Stimulated activated effector memory CD8-positive, alpha-beta T cell treated with anti-CD3 and anti-CD28 coated beads, Interleukin-12 subunit alpha, Interleukin-12 subunit beta, amount 100 ng/mL, for 72 hours (primary cell): ENCODE measurements at places on chromosomes 13 and 19.

GRCh38 chr13:31037874-31038500 is 105.5 kb downstream of the TEX26 start:
- no peak for DNase-seq

GRCh38 chr19:18292810-18293641 is 11.6 kb upstream of the JUND start:
- DNase-seq, result peak; percentile 82

- no peak for DNase-seq
Observed at GRCh38 chr19:41194157-41194552, 1.1 kb downstream of the CYP2S1 start.

DNA sequence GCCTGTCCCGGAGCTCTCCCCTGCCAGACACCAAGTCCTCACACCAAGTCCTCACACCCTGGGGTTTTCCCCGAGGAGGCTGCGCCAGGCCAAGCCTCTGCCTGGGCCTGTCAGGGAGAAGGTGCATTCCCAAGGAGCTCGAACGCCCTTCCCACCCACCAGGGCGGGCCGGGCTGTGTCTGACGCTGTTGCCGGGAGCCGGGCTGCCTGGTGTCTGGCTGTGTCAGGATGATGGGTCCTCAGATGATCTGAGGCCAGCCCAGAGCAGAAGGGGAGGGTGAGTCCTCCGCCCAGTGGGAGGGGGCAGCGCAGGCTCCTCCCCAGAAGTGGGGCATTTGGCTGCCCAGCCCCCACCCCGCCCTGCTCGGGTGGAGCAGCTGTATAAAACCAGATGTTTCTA is 2.3 kb upstream of the HAS1 start:
- no peak for DNase-seq

DNA sequence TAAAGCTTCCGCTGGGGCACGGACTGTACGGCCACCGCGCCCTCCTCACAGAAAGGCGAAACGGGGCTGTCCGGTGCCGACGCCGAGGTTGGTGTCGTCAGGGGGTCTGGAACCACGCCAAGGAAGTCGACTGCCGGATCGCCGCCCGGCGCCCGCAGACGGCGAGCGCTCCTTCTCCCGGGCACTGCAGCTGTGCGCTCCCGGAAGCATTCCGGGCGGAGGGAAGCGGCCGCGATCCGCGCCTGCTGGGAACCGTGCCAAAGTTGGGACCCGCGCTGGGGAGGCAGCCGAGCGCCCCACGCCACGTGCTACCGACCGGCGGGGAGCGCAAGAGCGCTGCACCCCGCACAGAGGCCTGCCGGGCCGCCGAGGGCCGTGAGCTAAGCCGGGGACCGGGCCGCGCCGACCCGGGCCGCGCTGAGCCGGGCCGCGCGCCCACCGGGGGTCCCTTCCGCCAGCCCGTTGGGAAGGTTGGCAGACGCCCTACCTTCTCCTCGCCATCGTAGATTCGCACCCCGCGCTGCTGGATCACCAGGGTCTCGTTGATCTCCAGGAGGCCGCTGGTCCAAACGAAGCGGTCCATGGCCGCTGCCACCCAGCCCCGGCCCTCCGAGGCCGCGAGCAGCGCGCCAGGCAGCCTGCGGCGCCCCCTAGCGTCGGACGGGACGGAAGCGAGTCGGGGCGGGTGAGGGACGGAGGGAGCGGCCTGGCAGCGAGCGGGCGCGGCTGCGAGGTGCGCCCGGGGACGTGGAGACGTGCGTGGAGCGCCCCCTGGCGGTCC is at the start of gene VPS36:
TSS of gene VPS36 (minus strand) at position 623 of the 781 bp plus-strand sequence. CDS start at position 583, 40 bp downstream.
- DNase-seq, result peak; percentile 97

DNA sequence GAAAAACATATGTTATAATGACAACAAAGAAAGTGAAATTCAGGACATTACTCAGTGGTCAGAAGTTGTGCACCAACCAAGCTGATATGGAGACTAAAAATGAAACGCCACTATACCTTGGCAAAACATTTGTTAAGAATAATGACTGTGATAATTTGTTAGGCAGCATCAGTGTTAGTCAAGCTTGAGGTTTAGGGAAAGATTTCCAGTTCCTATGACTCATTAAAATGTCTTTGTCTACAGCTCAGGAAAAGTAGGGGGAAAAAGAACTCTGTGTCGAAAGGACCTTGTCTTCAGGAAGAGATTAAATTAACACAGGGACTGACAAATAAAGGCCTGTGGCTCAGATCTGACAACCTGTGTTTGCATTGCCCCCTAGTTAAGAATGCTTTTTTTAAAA is 764.1 kb upstream of the SLITRK6 start:
- no peak for DNase-seq

GRCh38 chr19:50501186-50501567 is 9.8 kb downstream of the JOSD2 start:
- no peak for DNase-seq

DNA sequence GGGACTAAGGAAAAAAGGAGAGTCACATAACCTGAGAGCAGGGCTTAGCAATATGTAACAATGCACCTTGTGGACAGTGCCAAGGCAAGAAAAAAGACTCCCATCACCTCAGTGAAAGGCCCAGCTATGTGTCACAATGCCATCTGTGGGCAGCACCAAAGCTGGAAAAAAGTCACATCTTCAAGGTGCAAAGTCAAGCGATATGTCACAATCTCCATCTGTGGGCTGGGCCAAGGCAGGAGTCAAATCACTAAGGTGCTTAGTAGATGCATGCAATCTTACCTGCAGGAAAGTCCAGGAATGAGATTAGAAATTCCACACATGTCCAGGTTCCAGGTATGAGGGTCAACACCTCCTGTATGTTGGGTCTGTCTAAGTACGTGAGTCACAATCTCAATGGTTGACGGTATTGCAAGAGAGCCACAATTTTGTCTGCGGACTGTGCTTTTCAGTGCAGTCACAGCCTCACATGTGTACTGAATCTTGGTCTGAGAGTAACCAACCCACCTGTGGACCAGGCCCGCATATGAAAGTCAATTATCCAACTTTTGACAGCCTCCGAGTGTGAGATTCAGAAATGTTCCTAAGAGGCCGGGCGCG is 14.8 kb upstream of the ZNF43 start:
- DNase-seq, result no peak

- no peak for DNase-seq
Observed at GRCh38 chr19:49939721-49940481, 10.6 kb upstream of the NUP62 start.

DNA sequence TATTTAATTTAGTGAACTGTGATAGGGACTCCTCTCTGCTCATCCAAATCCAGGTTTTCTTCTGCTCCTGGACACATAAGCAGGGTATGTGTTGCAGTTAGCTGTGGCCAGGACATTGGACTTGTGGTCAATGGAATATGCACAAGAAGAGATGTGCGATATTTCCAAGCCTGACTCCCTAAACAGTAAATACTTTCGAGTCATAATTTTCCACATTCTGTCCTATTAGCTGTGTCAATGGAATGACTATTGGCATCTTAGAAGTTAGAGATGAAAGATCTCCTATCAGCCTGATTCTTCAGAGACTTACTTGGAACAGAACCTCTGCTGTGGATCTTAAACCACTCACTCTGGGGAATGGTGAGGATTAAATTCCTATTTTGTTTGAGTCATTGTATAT is 771.0 kb downstream of the EFNB2 start:
- no peak for DNase-seq

DNA sequence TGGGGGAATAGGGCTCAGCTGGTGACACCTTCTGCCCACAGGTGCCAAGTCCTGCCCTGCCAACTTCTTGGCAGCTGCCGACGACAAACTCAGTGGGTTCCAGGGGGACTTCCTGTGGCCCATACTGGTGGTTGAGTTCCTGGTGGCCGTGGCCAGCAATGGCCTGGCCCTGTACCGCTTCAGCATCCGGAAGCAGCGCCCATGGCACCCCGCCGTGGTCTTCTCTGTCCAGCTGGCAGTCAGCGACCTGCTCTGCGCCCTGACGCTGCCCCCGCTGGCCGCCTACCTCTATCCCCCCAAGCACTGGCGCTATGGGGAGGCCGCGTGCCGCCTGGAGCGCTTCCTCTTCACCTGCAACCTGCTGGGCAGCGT is 2.1 kb downstream of the P2RY11 start:
- no peak for DNase-seq

GRCh38 chr13:33174491-33174890 is 111.1 kb downstream of the STARD13 start:
- DNase-seq, result no peak

- no peak for DNase-seq
Observed at GRCh38 chr13:39417643-39418042, 185.3 kb downstream of the LHFPL6 start.

GRCh38 chr13:34886987-34887386 is 55.1 kb upstream of the NBEA start:
- no peak for DNase-seq

DNA sequence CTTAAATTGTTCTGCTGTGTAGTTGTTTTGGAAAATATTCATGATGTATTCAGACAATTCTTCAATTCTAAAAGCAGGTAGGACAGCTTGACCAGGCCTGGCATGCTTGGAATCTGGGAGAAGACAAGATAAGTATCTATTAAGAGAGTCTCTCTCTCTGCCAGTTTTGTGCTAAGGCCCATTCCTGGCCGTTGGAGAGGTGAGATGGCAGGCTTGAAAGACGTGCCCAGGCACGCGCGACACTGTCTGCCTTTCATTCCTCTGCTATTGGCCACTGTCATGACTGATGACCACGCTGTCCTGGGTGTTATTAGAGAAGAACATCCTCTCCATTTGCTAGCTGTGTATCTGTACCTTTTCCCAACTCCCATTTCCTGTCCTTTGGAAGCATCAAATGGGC is 90.3 kb downstream of the LHFPL6 start:
- DNase-seq, result no peak

- DNase-seq, result no peak
Observed at GRCh38 chr13:30735025-30735871, at the start of gene ALOX5AP. Gene ALOX5AP, plus strand, starts transcription at chr13:30735543. Its CDS starts 63 bp downstream, at chr13:30735606.

GRCh38 chr13:88112526-88112925 is 441.4 kb downstream of the SLITRK5 start:
- DNase-seq, result no peak

- DNase-seq, result no peak
Observed at GRCh38 chr13:25686831-25687470, 315.2 kb downstream of the ATP8A2 start.

DNA sequence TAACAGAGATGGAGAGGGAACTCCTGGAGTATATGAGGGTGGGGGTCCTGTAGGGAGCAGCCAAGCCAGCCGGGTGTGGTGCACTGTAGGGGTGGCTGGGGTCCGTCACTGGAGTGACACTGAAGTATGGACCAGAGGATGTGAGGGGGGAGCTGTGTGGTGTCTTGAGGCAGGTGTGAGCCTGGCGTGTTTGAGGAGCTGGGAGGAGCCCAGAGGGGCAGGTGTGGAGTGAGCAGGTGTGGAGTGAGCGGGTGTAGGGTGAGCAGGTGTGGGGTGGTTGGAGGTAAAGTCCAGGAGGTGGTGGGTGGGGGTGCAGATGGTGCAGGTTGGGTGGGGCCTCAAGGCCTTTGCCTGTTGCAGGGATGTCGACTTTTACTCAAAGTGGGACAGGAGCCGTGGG is 5.9 kb downstream of the B3GNT8 start:
- DNase-seq, result no peak

DNA sequence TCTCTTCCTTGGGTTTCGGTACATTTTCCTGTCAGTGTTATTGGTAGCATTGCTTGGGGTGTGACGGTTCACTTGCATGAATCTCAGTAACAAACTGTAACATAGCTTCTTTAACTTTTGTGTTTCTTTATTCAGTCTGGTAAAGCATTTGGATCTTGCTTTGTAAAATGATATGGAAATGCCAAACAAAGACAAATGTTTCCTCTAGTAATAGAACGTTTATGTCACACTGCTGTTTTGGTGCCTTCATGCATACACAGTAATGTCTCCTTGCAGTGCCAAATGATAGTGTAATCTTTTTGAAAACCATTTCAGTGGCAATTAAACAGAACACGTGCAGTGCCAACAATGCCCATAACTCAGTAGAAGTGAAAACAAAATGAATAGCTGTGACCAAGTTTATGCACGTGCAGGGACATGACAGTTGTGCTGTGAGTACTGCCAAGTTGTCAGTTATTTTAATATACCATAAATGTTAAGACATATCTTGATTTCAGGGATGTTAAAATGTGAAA is 110.8 kb downstream of the RXFP2 start:
- DNase-seq, result no peak

DNA sequence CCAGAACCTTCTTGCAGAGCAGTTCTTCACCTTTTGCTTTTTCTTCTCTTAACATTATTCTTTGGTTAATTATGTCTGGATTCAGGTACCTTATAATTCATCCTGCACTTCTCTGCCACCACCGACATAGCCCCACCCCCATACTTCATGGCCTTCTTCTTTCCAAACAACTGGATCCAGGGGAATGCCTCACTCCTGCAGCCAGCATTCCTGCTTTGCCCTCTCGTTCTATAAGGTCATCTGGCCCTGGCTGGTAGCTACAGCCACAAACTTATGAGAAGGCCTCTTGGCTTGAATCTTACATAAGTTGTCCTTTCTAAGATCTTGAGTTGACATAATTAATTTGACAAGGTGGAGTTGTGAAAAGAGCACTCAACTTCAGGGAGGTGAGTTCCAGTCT is 84.1 kb upstream of the FRY start:
- no peak for DNase-seq

DNA sequence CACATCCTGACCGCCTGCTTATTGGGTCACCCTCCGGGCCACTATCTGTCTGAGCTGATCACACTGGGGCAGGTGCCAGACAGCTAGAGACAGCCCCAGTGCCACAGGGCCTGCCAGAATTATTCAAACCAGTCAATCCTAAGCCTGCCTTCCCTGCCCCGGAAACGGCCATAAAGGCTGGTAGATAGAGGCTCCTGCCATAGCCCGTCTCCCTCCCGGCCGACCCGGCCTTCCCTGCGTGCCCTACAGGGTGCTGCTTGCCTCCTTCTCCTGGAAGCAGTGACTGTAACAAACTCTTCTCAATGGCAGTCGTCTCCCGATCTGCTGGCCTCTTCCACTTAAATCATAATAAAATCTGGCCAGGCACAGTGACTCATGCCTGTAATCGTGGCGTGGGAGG is 158.6 kb upstream of the SOX1 start:
- DNase-seq, result no peak

- no peak for DNase-seq
Observed at GRCh38 chr19:11012507-11012906, 51.7 kb downstream of the SMARCA4 start.

DNA sequence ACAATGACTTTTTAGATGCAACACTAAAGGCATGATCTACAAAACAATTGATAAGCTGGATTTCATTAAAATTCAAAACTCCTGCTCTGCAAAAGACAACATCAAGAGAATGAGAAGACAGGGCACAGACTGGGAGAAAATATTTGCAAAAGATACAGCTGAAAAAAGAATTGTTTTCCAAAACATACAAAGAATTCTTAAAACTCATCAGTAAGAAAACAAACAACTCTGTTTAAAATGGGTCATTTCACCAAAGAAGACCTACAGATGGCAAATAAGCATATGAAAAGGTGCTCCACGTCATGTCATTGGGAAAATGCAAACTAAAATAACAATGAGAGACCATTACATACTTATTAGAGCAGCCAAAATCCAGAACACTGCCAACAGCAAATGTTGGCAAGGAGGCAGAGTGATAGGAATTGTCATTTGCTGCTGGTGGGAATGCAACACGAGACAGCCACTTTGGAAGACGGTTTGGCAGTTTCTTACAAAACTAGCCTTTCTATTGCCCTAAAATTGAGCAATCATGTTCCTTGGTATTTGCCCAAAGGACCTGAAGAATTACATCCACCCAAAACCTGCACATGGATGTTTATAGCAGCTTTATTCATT is 39.2 kb downstream of the FLT1 start:
- DNase-seq, result no peak

- DNase-seq, result no peak
Observed at GRCh38 chr19:3353493-3353892, 12.9 kb upstream of the NFIC start.

- DNase-seq, result no peak
Observed at GRCh38 chr13:50527612-50528509, 315.6 kb downstream of the DLEU7 start.

- DNase-seq, result no peak
Observed at GRCh38 chr13:48014359-48014758, 13.3 kb upstream of the SUCLA2 start.
